CD8-positive, alpha-beta memory T cell (primary cell): ENCODE measurements at places on chromosomes 12 and 14. TPM values are rescaled to one million over a fixed set of nuclear protein-coding genes. Genes with fewer than 3 reads are reported as not detected.

DNA sequence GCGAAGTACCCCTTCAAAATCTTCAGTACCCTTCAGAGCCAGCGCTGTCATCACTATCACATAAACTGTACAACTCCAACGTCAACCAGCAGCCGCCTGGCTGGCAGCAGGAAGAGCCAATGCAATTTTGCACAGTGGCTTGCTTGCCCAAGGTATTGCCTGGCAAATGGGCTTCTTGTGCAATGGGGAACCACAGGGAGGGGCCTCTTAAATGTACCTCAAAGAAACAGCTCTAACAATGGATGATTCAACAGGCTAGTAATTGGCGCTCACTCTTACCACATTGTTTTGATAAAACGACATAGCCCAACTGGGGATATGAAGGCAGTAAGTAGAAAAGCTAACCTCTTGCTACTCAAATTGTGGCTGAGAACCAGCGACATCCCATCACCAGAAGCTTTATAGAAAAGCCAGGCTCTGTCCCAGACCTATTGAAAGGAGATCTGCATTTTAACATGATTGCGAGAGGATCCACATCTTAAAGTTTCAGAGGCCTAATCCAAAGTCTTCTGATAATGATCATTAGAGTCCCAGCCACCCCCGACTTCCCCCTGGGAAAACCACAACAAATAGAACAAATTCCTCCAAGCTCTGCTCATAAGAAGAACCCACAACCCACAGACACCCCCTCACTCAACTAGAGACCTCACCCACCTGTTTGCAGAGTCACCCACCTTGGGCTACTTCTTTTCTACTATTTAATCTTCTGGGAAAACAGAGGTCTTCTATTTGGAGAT lies 125.3 kb upstream of the HIF1A start:
- no peaks in the 10 kb centered on the region for H3K27me3 ChIP-seq
- H3K36me3 ChIP-seq: no peaks in the 10 kb centered on the region
- peak; percentile 70 for DNase-seq
- no peak overlapping the region for H3K4me3 ChIP-seq
- peaks cover 44% of the 10 kb centered on the region for H3K4me1 ChIP-seq

- DNase-seq: no peak
- no peak overlapping the region for H3K4me3 ChIP-seq
- no peaks in the 10 kb centered on the region for H3K36me3 ChIP-seq
- no peaks in the 10 kb centered on the region for H3K27me3 ChIP-seq
Observed at GRCh38 chr14:105468621-105469241, 5.9 kb upstream of the CRIP2 start.

GRCh38 chr12:76919383-76920171 lies 40.8 kb upstream of the CSRP2 start:
- no peak overlapping the region for H3K4me3 ChIP-seq
- H3K36me3 ChIP-seq: no peaks in the 10 kb centered on the region
- H3K27ac ChIP-seq: no peak overlapping the region
- no peaks in the 10 kb centered on the region for H3K27me3 ChIP-seq
- no peak for DNase-seq

The SCN8A gene
- 0.66 TPM for total RNA-seq

DNA sequence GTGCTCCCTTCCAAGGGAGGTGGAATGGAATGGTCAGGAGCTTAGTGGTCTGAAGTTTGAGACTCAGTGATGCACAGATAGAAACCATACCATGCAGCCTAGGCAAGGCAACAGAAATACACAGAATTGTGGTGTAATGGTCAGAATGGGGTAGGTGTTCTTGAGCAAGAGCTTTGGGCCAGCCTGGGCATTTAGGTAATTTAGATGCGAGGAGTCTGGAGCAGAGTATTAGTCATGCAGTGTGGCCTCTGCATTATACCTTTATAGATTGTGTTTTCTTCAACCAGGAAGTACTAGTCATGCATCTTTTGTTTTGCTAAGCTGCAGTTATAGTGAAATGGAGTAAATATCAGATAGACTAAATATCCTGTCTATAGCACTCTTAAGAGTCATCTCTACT lies 118.3 kb downstream of the DAAM1 start:
- H3K36me3 ChIP-seq: no peaks in the 10 kb centered on the region
- no peak for DNase-seq
- no peaks in the 10 kb centered on the region for H3K27me3 ChIP-seq
- no peak overlapping the region for H3K4me3 ChIP-seq
- no peaks in the 10 kb centered on the region for H3K4me1 ChIP-seq
- no peak overlapping the region for H3K27ac ChIP-seq

- no peak overlapping the region for H3K4me3 ChIP-seq
- H3K27me3 ChIP-seq: no peaks in the 10 kb centered on the region
- no peaks in the 10 kb centered on the region for H3K4me1 ChIP-seq
- H3K27ac ChIP-seq: no peak overlapping the region
- DNase-seq: no peak
- no peaks in the 10 kb centered on the region for H3K36me3 ChIP-seq
Observed at GRCh38 chr14:81276073-81277069, 55.6 kb upstream of the GTF2A1 start.

The CFAP251 gene
- 0.72 TPM for total RNA-seq
